ENCODE measurements at places on chromosomes 11 and 22. TPM values are rescaled to one million over a fixed set of nuclear protein-coding genes. Genes with fewer than 3 reads are reported as not detected.

GRCh38 chr22:47034905-47035419, 272.5 kb downstream of the TBC1D22A start:
- no peak for DNase-seq

The ACR gene
- not detected for total RNA-seq

GRCh38 chr11:70544067-70544773, 145.9 kb downstream of the CTTN start:
- DNase-seq = no peak

- DNase-seq = no peak
Measured at GRCh38 chr11:92595052-92595451, 370.4 kb downstream of the FAT3 start.

DNA sequence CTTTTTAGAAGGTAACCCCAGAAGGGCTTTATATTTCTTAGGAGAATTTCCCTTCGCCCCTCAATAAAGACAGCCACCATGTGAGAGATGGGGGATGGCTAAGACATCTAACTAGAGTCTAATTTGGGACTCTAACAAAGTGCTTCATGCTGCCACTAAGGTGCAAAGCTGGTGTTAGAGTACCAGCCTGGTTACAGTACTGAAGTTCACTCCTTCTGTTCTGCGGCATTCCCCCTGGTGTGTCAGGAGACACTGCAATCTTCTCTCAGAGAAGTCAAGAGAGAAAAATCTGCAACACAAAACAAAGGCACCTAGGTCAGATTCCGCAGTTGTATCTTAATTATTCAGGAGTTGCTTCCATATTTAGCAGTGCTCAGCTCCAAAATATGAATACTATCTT, 603.0 kb upstream of the CADM1 start:
- no peak for DNase-seq

The MMP27 gene
- total RNA-seq = not detected

DNA sequence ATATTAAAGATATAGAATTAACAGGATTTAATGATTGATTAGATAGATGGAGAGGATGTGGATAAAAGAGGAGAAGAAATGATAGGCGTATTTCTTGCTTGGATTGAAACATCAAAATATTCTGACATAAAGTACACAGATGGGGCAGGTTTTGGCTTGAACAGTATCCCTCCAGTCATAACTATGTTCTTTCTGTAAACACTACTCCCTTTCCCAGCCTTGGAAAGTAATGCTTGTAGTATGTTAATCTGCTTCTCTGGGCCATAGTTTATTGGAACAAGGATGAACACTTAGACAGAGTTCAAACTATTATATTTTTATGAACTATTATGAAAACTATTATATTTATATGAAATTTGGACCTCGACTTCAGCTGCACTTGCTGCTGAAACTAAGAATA, 419.2 kb downstream of the AASDHPPT start:
- DNase-seq = no peak

The ANGPTL5 gene
- total RNA-seq = not detected

DNA sequence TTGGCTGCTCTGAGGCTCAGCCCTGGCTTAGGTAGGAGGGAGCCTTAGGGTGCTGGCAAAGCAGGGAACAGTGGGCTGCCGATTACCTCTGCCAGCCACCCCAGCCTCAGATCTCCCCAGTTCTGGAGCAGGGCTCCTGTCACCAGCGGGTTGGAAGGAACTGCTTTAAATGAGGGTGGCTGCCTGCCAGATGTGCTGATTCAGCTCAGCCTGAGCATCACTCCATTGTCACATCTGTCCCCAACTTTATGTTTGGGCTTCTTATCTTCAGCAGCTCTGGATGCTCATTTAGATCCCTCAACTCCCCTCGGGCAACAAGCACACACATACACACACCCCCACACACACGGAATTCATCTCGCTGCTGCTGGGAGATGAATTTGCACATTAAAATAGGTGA, 16.9 kb upstream of the ANKK1 start:
- DNase-seq = no peak

DNA sequence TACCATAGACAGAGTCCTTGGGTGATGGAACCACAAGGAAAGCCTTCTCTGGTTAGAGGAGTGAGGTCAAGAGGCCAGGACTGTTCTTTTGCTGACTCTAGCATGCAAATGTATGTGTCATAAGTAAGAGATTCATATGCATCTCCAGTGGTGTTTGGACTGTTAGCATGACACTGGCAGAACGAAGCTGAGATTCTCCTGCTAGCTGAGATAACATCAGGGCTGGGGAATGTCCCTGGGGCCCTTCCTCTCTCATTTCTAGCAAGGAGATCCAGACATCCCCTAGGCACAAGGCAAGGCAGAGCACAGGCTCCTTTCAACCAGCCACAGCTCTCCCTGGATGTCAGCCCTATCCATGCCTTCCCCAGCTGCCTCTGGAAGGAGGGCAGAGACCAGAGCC, 711.3 kb downstream of the OPCML start:
- no peak for DNase-seq

The POTEH gene
- not detected for total RNA-seq

- DNase-seq = no peak
Measured at GRCh38 chr11:70482529-70482917, 84.2 kb downstream of the CTTN start.

DNA sequence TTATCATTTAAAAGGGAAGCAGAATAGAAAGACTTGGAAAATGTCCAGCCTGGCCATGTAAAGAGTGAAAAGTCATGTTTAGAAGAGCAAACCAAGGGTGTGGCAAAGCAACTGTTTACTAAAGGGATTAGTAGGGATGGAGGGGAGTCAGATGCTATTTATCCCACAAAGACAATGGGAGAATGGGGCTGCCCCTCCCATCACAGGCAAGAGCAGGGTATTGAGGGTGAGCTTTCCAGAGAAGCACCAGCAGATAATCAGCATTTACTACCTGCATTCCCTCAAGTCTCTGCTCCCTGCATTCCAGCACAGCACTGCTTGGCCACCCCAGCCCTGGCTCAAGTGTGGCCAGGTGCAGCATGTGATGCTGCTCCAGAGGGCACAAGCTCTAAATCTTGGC, 18.5 kb upstream of the QSER1 start:
- DNase-seq = no peak

- no peak for DNase-seq
Measured at GRCh38 chr11:121936781-121937447, 179.1 kb downstream of the BLID start.

The DMC1 gene
- total RNA-seq = not detected

DNA sequence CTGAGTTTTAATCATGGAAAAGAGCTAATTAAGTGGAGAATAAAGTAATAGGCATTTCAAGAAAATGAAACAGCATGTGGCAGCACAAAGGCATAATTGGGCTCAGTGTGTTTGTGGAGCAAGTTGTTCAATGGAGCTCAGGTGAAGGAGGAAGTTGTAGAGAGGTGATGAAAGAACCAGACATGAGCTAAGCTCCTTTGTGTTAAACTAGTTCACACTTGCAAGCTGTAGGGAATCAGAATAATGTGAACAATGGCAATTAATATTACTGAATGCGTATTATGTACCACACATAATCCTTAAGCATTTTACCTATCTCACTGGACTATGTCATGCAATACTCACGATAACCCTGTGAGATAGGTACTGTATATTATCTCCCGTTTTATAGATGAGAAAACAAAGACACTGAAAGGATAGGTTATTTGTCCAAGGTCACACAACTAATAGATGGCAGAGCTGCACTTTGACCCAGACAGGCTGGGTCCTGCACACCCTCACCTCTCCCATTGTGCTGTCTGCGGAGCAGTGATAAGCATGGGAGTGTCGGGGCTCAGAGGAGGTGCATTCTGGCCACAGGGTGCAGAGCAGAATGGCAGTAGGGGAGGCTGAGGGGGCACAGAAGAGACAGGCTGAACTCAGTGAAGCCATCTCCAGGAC, 8.9 kb downstream of the OLFML1 start:
- no peak for DNase-seq

The JAML gene
- total RNA-seq = not detected

DNA sequence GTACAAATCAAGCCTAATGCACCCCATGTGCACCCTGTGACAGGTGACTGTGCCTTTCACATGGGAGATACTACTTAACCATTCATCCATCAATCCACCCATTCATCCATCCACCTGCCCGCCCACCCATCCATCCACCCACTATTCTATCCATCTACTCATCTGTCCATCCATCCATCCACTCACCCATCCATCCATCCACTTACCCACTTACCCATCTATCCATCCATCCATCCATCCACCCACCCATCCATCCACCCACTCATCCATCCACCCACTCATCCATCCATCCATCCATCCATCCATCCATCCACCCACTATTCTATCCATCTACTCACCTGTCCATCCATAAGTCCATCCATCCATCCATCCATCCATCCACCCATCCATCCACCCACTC, 7.5 kb downstream of the C11orf24 start:
- DNase-seq = no peak

The CHRDL2 gene
- total RNA-seq = not detected

- no peak for DNase-seq
Measured at GRCh38 chr11:16741473-16741872, 3.0 kb downstream of the C11orf58 start.

GRCh38 chr22:44131412-44131811, 49.3 kb upstream of the PARVG start:
- no peak for DNase-seq

DNA sequence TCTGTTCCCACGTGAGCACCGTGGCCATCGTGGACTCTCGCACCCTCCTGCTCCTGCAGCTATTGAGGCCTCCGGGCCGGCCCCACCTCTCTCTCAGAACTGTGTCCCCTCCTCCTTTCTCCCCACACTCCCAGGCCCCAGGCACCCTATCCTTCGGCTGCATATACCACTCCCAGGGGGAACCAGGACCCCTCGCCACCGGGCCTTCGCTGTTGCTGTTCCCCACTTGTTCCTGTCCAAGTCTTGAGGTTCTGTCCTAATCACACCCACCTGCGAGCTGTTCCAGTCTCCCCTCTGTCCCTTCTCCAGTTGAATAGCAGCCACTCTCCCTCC, 43.0 kb upstream of the CDON start:
- no peak for DNase-seq

The LRRC32 gene
- 280 TPM for total RNA-seq

GRCh38 chr22:25282671-25283561, 63.5 kb downstream of the CRYBB2 start:
- no peak for DNase-seq

DNA sequence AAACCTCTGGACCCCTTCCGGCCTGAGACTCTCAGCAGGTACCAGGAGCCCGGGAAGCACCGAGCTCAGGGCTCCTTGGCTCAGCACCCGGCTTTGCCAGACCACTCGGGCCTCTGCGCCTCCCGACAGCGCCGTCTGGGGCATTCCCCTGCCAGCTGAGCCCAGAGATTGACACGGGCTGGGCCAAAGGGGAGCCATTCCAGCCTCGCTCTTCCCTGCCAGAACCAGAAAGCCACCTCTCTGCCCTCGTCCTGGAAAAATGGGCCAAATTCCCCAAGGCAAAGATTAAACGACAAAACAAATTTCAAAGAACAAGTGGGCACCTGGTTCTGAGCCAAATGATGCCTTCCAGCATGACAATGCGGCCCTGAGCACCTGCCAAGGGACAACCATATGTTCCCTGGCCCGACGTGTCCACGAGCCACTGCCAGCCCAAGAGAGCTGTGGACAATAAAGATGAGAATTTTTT, 59.3 kb downstream of the CELSR1 start:
- DNase-seq = no peak

The PNPLA3 gene
- total RNA-seq = not detected

The ANKK1 gene
- not detected for total RNA-seq

DNA sequence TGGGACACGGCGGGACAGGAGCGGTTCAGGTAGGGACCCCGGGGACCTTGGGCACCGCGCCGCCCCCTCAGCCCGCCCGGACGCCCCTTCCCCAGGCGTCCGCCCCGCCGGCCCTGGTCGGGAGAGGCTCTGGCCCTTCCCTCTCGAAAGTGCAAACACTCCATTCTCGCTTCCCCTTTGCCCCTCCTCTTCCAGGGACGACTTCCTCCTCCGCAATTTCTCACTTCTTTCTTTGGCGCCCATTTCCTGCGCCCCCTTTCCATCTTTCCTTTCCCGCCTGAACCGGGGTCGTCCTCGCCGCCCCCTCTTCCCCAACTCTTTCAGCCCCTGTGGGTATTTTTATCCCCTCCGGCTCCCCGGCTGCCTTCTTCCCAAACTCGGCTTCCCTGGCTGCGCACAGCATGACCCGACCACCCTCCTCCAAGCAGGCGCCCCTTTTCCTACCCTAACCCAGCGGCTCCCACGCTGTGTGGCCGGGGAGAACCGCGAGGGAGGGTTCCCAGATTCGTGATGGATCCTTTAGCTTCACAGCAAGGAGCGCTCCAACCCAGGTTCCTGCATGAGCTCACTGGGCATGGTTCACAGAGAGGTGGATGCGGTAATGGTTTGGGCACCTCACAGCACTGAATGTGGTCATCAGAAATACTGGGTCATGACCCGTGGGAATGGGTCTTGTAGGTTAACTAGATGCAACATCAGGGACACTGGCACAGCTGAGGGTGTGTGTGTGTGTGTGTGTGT, 689 bp downstream of the RAB39A start:
- no peak for DNase-seq

DNA sequence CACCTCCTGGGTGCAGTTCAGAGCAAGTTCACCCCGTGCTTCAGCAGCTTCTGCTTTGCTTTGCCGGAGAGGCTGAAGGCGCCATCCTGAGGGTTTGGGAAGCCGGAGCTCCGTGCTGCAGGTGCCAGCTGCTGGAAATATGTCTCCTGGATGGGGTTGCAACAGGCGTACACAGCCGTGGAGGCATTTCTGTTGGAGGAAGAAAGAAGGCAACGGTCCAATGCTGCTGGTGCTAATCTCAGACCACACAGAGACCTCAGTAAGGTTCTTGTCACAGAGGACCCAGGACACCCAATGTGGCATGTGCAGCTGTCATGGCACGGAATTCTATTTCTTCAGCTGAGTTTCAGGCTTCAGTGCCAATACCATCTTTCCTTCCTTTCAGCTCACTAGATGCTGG, 24.2 kb downstream of the ASPHD2 start:
- no peak for DNase-seq

GRCh38 chr22:23404689-23405365, 175.3 kb downstream of the IGLL1 start:
- DNase-seq = no peak
